ENCODE measurements at places on chromosomes 4 and X.

DNA sequence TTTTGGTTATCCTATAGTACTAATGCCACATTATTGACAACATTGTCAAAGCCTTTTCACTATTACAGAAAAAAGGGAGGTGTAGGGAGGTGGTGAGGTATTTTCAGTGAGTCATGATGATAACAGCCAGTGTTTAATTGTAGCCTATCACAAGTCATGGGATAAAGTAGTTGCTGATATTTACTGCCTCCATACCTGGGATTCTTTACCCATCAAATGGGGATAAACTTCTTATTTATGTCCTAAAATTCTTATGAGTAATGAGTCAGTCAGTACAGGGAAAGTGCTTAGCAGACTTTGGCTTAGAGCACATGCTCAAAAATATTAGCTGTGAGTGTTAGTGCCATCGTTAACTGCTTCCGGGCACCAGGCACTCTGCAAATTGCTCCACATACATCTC is 25.7 kb downstream of the ADGRG2 start:
- DNase-seq, result no peak

DNA sequence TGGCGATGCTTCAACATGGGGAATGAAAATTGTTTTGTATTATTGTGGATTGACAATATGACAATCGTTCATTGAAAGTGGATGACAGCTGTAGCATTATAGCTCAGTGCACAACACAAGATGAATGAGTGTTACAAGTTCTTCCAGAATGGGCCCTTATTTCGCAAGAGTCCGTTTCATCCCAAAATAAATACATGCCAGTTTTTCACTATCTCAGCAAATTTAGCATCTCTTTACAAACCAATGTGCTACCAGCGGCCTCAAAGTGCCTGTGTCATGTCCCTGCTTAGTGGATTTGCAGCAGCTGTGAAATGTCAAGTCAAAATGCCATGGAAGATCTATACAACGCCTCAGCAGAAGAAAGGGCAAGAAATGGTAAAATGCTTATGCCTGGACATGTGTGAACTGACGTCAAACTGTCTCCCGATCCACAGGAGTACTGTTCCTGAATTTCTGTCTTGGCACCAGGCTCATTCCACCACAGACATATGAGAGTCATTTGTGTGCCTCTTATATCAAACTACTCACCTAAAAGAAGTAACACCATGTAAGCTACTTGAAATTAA is 109.6 kb downstream of the MAML3 start:
- no peak for DNase-seq

- no peak for DNase-seq
These were observed 735 bp upstream of the GABRE start for GRCh38 chrX:151975228-151975593.

GRCh38 chrX:9612146-9612505 is 147.3 kb downstream of the TBL1X start:
- DNase-seq, result no peak

- DNase-seq, result no peak
These were observed 41.5 kb upstream of the PTCHD1 start for GRCh38 chrX:23292988-23293651.

GRCh38 chr4:4521136-4521535 is 20.7 kb downstream of the STX18 start:
- DNase-seq, result no peak

DNA sequence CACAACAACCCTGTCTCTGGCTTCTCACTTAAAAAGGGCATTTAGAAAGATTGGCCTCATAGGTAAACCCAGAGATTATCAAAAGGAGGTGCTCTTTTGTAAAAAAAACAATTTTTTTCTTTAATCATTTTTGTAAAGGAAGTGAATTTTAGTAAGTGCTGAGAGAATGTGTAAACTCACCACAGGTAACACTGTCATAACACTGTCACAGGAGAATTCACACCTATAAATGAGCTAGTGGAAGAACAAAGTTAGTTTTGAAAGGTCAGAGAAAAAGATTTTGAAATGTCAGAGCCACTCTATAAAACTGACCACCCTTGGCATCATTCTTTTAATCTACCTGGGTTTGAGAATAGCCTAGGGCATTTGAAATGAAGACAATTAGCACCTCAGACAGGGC is 3.3 kb upstream of the SH2D1A start:
- DNase-seq, result no peak

DNA sequence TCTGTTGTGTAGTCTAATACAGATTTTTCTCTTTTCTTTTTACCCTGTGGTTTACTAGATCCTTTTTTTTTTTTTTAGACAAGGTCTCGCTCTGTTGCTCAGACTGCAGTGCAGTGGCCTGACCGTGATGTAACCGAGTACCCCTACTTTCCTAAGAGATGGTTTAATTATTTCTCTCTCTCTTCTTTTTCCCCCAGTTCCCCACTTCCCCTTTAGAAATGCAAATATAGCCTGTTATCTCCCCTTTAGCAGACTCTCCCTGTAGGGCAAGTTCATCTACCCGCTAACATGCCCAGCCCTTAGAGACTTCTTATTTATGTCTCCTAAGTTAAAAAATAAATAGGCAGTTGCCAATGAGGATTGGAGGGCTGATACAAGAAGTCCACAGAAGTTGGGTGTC is 4.5 kb downstream of the SNX25 start:
- no peak for DNase-seq

- no peak for DNase-seq
These were observed 443.5 kb upstream of the IGFBP7 start for GRCh38 chr4:57553728-57554127.

DNA sequence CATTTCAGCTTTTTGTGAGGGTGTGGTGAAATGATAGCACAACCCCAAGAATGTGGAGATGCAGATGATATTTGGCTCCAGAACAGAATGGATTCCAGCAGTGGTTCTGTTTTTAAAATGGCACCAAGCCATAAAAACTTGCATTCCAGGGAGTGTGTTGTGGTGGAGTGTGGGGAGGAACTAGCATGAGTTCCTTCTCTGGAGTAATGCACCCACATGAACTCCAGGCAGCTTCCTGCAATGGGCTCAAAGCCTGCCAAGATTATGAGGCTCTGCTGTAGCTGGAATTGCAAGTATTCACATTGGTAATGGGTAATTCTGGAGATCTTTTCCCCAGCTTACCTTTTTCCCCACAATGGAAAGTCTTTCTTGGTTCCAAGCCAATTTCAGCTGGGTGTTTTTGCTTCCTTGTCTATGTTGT is 161.4 kb downstream of the RAB28 start:
- DNase-seq, result no peak

DNA sequence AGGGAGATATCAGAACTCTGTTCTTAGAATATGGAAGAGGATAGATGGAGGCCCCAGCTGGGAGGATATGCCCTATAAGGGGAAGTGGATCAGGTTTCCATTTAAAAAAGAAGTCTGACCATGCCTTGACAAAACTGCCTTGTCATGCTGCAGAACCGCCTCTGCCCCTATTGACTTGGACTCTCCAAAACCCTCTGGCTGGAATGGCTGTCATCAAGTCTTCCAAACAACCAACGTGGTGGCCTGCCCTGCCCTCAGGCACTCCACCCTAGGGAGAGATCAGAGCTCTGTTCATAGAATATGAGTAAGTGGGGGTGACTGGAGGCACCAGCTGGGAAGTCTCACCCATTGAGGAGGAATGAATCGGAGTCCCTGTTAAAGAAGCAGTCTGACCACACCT is 114.9 kb downstream of the VSIG4 start:
- no peak for DNase-seq

GRCh38 chr4:3781193-3781886 is 15.2 kb downstream of the ADRA2C start:
- DNase-seq, result no peak
